ENCODE measurements at places on chromosomes 6 and 20.

- peak; percentile 87 for DNase-seq
Observed at GRCh38 chr20:32358883-32359632, 927 bp downstream of the ASXL1 start.

- DNase-seq, result no peak
Observed at GRCh38 chr6:141398949-141399348, 733.8 kb upstream of the GJE1 start.

DNA sequence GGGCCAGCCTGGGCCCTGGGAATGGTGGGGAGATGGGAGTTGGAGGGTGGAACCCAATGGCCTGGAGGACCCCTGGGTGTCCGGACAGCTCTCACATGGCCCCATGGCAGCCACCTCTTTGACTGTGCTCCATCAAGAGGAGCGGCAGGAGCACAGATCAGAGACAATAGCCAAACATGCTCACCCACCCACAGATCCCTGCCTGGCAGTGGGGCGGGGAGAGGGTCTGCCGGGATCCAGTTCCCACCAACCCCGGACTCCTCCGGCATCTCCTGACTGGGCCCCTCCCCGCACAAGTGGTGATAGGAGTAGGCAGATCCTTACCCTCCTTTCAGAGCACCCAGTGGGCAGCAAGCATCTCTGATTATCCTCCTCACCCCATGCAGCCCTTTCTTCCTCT, 31.9 kb upstream of the MRPS18A start:
- DNase-seq, result no peak

- no peak for DNase-seq
Observed at GRCh38 chr20:45836841-45837240, 3.2 kb downstream of the SNX21 start.

DNA sequence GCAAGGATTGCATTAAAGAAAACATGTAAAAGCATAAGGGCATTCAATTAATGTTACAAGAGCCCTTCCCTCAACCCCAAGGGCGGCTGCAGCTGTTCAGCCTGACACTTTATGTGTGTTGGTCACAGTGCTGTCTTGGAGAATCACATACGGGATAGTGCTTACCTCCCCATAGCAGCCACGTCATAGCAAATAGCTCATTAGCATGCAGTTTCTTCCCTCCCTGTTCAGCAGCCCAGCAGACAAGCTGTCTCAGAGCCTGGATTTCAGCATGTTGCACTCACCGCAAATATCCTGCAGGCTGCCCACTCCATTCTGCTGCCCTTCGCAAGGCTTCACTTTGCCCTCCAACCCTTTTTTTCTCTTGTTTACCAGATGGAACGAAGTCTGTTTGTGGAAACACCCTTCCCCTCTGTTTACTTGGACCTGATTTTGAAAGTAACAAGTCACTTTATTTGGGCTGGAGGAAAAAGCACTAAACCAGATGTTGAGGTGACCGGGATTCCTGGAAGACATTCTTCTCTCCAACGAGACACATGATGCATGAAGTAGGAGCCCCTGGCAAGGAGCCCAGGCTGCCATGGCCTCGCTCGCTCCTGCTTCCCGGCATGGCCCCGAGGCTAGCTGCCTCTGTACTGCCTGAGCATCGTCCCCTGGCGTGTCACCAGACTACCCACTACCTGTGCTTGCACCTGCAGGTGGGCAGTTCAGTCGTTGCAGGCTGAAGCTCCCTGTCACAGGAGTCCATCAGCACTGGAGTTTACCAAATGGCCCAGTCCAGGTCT, 151.6 kb upstream of the GMDS start:
- peak; percentile 65 for DNase-seq

DNA sequence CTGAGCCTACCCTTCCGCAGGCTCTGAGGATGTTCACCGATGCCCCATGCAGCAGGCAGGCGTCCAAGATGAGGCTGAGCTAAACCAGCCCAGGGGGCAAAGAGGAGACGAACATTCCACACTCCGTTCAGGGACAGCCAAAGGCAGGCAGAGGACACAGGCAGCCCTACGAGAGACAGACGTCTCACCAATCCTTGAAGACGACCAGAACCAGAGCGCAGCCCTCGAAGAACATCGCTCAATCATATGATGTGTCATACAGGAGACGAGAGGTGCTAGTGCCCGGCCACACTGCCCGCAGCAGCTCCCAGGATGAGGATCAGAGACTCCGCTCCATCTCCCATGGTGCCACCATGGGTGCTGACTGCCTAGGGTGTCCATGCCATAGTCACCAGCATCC, 35.6 kb upstream of the TMEM181 start:
- no peak for DNase-seq

DNA sequence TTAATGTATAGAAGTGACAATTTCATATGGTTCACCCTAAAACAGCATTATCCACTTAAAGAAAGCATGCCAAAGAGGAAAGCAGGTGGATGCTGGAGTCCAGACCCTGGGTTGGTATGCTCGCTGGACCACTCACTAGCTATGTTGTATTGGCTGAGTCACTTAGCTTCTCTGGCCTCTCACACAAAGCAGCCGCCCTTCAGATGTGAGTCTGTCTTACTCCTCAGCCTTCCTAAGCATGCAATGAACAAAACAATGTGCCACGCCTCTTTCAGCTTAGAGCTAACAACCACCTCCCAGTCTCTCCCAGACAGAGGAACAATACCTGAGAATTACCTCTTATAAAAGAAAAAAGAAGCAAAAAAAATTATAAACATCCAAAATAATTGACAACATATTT, 29.4 kb downstream of the SIM1 start:
- DNase-seq, result peak; percentile 84

DNA sequence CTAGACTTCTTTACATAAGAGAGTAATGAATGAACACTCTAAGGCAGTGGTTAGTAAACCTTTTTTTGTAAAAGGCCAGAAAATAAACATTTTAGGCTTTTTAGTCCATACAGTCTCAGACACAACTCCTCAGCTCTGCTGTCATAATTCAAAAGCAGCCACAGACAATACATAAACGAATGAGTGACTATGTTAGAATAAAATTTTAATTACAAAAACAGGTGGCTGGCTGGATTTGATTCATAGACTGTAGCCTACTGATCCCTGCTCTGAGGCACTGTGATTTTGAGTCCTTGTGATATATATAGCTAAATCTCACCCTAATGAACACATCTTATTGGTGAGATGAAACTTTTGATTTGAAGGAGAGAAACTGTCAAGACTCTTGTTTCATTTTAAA, 155.1 kb downstream of the AIG1 start:
- DNase-seq, result no peak

DNA sequence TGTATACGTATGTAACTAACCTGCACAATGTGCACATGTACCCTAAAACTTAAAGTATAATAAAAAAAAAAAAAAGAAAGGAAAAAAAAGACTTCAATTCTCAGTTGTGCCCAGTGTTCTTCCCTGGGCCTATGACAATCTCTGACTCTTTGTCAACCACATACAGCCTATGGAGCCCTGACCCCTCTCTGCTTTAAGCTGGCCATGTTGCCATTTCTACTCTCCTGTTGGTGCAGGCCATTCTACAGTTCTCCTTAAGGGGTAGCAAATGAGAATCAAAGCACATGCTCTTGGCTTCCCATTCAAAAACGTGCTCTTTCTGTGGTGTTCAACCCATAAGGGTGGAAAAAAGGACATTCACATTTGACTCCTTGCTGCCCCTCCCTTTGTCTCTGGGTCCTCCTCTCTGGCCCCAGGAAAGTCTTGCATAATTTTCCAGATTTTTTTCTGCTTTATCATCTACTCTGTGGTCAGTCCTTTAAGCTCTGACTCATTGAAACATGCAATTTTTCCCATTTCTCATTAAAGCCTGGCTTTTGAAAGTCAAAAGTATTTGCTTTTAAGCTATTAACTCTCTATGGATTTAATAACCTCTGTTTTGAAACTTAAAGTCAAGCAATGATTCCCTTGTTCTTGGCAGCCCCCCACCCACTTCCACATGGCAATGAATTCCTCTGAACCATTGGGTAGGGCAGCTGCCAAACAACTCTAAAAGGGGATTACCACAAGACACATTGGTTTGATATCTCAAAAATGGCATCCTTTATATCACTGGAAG, 208.6 kb upstream of the MCHR2 start:
- DNase-seq, result peak; percentile 98

DNA sequence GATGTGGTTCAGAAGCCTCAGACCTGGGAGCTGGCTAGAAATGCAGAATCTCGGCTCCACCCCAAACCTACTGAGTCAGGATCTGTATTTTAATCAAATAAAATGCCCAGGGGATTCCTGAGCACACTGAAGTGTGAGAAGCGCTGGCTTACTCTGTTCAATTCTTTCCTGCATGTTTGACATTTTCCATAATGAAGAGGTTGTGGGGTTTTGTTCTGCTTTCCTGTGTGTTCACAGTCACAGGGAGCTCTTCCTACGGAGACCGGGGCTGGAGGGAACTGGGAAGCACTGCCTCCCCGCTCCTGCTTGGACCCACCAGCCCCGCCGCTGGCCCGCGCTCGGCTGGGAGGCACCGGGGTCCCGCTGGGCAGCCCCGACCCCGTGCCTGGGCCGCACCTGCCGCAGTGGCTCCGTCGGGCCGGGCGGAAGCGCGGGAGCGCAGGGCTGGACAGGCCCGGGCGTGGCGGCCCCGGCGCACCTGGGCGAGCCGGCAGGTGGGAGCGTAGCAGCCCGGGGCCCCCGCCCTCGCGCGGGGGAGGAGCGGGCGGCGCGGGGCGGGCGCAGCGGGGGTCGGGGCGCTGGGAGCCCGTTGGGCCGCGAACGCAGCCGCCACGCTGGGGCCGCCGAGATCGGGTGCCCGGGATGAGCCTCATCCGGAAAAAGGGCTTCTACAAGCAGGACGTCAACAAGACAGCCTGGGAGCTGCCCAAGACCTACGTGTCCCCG, at the start of gene MAPK13:
Gene MAPK13, plus strand, starts transcription at position 573 of the 726 bp plus-strand sequence. Its CDS starts 70 bp downstream, at position 643.
- peak; percentile 23 for DNase-seq

DNA sequence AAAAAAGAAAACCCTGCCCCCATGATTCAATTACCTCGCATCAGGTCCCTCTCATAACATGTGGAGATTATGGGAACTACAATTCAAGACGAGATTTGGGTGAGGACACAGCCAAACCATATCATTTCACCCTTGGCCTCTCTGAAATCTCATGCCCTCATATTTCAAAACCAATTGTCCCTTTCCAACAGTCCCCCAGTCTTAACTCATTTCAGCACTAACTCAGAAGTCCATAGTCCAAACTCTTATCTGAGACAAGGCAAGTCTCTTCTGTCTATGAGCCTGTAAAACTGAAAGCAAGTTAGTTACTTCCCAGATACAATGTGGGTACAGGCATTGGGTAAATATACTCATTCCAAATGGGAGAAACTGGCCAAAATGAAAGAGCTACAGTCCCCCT, 536.1 kb downstream of the MEI4 start:
- DNase-seq, result no peak

- DNase-seq, result no peak
Observed at GRCh38 chr6:22227824-22228610, 68.8 kb downstream of the PRL start.

- DNase-seq, result no peak
Observed at GRCh38 chr6:32659856-32660595, 6.4 kb downstream of the HLA-DQB1 start.

DNA sequence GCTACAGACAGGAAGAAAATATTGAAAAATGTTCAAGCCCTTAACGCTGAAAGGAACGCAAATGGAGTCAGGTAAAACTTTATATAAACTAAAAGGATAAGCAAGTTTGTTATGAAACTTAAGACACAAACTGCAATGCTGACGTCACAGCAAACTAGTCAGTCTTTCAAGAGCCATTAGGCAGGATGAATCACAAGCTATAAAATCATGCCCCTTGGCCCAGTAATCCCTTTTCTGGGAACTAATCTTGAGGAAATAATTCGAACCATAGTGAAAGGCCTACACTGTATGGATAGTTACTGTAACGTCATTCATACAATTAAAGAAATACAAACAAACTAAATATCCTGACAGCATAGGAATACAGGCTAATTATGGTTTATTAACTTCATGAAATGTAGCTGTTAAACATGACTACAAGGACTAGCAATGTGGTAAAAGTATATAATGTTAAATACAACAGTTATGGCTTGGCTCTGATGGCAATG, 42.7 kb upstream of the HINT3 start:
- peak; percentile 97 for DNase-seq

DNA sequence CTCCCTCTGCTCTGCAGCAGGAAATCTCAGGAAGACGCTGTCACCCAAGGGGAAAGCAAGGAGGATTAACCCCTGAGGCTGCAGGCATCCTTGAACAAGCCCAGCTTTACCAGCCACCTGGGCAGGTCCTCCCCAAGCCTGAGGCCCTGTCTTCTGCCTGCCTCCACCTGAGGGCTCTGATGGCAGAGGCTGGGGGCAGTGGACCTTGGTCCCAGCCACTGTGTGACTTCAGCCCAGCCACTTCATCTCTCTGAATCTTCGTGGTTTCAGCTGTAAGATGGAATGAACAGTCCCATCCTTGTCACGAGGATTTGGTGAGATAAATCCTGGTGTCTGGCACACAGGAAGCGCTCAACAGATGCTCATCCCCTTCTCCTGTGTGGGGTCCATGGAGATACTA, 8.5 kb upstream of the VSTM2L start:
- DNase-seq, result no peak

DNA sequence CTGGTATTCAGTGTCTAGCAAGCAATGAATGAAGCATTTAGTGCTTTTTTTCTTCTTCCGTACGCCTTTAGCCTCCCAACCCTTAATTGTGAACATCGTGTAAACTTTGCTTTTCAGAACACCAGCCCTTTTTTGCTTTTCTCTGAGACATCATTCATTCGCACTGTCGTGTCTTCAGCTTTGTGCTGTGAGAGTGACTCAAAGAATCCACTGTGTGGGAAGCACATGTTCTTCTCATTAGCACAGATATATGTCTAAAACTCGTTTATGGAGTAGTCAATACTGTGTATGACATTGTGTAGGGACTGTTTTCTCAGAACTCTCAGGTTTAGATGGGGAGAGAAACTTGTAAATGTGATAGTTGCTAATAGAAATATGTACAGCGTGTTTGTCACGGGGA, 279.1 kb downstream of the FARS2 start:
- DNase-seq, result no peak

GRCh38 chr6:131382631-131383030, 190.4 kb upstream of the ARG1 start:
- DNase-seq, result no peak

DNA sequence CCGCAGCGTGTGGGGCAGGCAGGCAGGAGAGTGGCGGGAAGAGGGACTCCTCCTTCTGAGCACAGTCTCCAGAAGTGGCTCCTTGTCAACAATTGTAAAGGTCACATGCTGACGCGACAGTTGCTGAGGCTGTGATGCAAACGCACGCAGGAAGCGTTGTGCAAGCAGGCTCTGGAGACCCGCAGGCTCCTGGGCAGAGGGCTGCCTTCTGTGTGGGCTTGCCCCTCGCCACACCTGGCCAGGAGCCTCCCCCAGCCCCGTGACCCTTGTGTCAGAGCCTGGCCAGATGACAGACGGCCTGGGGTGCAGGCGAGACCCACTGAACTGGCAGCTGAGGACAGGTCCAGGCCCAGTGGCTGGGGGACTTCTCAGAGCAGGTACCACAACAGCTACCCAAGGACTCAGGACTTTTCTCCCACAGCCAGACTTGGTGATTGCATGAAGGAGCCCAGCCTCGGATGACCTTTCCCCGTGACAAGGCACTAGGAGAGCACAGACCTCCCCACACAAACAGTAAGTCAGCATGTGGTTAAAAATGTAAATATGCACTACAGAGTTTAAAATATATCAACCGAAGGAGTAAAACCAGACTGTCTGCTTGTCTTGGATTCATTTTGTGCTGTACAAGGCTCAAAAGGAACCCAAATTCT, 222.1 kb upstream of the RREB1 start:
- DNase-seq, result no peak

Measured in ELR (cell line).